Omental fat pad (tissue), 4 donors: ENCODE measurements at places on chromosomes 4 and X.
A peak's percentile ranks its signal among the peaks of the same experiment; 100 is the strongest.

GRCh38 chrX:110561034-110561433 is 202.4 kb downstream of the RTL9 start:
- DNase-seq, result no peak

GRCh38 chr4:25457053-25457715 is 80.1 kb downstream of the ANAPC4 start:
- DNase-seq, result no peak

DNA sequence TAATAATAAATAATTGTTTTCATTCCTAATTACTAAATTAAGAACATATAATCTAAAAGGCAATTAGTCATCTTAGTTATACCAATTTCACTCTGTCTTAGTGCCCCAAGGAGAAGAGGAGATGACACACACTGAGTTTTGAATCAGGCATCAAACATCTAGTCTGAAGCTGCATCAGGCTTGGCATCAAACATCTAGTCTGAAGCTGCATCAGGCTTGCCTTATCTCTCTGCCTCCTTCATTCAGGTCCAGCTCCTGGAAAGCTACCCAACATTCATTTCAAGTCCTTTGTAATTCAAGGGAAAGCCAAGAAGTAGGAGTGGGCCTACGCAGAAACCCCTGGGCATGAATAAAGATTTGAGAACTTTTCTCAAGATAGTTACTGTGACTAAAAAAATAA is 62.2 kb downstream of the SH3RF1 start:
- DNase-seq, result no peak

DNA sequence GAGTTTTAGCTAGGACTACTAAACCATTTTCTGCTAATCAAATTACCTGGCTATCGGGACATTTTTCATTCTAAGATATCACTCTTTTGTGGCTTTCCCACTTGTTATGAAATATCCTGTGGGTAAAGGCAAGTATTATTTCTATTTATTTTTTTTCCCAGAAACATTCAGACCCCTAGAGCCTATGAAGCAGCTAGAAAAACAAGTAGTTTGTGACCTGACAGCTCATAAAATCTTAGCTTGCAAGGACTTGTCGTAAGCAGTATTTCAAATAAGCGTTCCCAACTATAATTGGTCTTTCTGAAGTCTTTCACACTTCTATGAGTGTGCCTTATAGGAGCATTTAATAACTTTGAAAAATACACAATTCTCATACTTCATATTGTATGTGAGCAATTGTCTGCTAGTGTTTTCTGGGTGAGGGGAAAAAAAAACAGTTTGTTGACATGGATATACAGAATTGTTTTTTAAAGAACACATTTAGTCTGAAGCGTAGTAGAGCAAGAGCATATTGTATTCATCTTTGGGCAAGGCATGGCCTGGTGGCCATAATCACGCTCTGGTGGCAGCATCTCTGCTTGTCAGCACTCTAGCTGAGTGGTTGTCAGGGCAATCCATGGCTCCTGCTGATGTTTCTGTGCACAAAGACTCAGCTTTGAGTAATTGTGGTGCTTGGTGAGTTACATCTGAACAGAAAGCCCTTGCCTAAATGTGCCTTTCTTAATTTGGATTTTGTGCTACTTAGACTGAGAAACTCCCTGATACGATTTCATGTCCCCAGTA is 2.6 kb downstream of the MCUB start:
- DNase-seq, result no peak

- DNase-seq, result no peak
Observed at GRCh38 chr4:24888475-24889344, 24.1 kb downstream of the CCDC149 start.

- DNase-seq, result no peak
Observed at GRCh38 chrX:31112226-31112999, 40.6 kb upstream of the FTHL17 start.

DNA sequence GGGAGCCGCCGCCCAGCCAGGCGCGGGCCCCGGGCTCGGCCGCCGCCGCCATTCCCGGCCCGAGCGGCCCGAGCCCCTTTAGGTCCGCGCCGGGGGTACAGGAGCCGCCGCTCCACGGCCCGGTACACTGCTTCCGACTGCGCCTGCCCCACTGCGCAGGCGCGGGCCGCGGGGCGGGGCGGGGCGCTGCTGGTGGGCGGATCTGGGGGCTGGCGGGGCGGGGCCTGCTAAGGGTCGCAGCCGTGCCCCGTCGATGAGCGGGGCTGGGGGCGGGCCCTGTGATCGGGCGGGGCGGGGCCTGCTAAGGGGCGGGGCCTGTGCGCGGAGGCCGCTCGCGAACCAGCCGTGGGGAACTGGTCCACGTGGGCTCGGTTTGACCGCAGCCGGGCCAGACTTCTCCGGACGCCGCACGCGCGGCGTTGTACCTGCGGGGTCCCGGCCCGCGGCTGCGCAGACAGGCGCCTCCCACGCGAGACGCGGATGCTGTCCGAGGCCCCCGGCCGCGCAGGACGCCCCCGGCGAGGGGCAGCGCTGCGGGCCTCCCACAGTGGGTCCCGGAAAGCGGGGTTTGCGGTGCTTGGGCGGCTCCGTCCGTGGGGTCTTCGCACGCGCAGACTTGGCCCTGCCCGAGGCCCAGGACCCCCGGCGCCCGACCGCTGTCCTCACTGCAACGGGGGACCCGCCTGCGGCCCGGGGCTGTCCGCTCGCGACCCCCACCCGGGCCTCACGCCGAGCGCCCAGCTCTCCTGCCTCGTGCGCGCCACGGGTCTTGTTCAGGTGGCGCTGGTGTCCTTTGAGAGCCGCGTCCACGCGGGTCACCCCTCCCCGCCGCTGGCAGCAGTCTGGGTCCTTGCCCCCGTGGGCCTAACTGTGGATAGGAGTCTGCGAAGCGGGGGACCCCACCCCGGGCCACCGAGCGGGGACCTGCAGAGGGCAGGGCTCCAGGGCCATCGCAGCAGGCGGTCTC is at the start of gene DGKQ:
Gene DGKQ (minus strand): TSS at position 139 of the 967 bp plus-strand sequence. CDS start 87 bp downstream, at position 52.
- peak; percentile 76 for DNase-seq

GRCh38 chrX:147376601-147377422 is 534.9 kb upstream of the FMR1 start:
- DNase-seq, result no peak

- no peak for DNase-seq
Observed at GRCh38 chr4:101451086-101451485, 103.8 kb upstream of the PPP3CA start.

GRCh38 chr4:185119927-185120630 is 23.0 kb upstream of the SLC25A4 start:
- no peak for DNase-seq

DNA sequence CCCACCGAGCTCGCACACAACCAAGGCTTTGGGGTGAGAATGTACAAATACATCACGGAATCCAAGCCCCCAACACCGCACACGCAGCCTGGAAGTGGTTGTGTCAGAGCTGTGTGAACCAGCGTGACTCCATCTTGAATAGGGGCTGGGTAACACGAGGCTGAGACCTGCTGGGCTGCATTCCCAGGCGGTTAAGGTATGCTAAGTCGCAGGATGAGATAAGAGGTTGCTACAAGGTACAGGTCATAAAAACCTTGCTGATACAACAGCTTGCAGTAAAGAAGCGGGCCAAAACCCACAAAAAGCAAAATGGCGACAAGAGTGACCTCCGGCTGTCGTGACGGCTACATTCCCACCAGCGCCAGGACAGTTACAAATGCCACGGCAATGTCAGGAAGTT is 258.4 kb downstream of the DHRSX start:
- no peak for DNase-seq

DNA sequence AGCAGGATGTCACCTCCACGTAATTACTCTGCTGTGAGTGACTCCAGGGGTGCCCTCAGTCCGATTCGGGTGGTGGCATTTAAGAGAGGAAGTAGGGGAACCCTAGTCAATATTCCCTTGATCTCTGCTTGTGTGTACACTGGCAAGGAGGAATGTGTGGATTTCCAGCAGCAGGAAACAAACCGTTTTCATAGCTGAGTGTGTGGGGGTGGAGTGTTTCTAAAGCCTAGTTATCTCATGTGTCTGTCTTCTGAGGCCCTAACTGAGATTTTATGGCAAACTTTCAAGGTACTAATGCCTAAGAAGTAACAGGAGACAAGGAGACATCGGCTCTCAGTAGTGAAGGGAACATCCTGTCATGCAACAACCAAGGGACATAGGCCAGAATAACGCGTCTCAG is 6.6 kb upstream of the CLDN24 start:
- DNase-seq, result no peak
